PC-3 (cell line): ENCODE measurements at places on chromosomes 7 and 10. TPM values are rescaled to one million over a fixed set of nuclear protein-coding genes. Genes with fewer than 3 reads are reported as not detected.

Gene ANXA8L1
- not detected in 2 replicates for total RNA-seq

Gene PVRIG
- total RNA-seq: not detected in 2 replicates

Gene TMEM273
- total RNA-seq: not detected in 2 replicates

Gene ZNHIT1
- total RNA-seq: 161 and 188 TPM in 2 replicates

Gene OGDHL
- 2.0 and 2.6 TPM in 2 replicates for total RNA-seq

Gene MMD2
- total RNA-seq: not detected in 2 replicates

Gene PRR15
- total RNA-seq: 23.4 and 26.6 TPM in 2 replicates

Gene COA1
- 65.8 and 82.0 TPM in 2 replicates for total RNA-seq

Gene ATOH7
- 1.1 TPM in 1 of 2 replicates, not detected in the other for total RNA-seq

DNA sequence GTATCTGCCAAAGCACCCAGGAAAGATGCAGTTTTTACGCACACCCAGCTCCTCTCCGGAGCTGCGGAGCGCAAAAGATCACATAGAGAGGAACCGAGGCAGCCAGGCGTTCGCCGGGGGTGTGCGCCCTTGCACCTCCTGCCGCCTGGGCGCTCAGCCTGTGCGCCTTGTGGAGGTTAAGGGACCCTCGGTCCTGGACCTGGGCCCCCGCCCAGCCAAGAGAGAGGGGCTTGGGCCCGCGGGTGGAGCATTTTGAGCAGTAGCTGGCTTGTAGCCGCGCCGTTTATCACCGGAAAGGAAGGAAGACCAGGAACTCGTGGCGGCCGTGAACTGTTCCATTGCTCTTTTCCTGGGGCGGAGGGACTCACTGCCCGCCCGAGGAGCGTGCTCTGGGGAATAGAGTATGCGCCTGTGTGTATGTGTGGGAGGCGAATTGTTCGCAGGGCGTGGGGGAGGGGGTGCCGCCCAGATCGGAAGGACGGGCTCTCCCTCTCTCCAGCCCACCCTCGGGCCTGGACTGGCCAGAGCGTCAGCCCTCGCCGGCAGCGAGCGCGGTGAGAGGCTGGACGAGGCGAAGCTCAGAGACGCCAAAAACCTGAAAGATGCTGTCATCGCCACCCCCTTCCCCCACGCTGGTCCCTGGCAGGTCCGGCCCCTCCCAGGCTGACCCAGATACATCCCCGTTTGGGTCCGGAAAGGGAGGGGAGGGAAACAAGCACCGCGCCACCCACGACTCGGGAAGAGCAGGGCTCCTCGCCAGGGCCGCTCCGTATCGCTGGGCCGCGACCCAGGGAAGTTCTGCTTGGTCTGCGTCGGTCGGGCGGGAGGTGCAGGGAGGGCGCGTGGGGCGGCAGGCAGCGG lies 1.2 kb upstream of the WNT2 start:
- peak; percentile 4 for DNase-seq

DNA sequence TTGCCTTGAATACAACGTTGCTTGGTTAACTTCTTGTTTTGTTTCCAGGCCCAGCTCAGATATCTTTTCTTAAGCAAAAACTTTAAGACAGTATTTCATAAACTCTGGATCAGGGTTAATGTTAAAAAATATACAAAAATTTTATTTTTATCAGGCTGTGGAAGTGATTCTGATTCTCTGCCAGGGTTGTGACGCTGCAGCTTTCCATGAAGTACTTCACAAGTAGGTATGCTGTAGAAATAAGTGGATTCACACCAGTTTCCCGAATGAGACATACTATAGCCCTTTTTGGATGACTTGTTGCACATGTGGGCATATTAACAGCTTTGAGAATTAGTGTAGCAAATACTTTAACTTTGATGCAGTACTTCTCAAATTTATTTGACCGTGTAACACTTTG lies 70.1 kb downstream of the CDK14 start:
- no peak for DNase-seq

DNA sequence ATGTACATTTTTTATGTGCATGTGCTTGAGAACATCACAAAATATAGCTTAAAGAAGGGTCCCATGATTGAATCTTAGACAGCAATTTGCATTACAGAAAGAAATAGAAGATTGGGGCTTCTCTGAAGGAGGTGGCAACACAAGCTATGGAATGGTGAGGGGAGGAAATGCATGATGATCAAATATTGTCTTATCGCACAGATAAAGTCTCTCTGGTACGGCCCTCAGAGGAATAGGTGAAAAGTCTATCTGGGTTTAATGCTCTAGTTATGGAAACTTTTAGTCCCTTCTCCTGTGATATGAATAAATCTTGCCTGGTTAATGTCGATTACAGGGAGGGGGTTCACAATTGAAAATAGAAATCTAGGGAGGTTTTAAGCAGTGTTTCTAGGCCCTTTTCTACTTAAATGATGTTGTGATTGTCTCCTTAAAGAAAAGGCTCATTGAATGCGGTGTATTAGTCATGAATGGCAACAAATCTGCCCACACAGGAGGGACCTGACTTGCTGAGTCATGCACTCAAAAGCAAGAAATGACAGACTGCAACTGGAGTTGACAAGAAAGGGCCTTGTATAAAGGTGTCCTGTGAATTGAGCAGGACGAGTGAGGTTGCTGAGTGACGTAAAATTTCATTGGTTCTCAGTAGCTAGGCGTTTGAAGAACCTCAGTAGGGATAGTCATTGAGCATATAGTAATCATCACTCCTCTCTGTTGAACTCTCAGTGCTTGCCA lies 133.4 kb upstream of the CSTF2T start:
- peak; percentile 100 for DNase-seq

DNA sequence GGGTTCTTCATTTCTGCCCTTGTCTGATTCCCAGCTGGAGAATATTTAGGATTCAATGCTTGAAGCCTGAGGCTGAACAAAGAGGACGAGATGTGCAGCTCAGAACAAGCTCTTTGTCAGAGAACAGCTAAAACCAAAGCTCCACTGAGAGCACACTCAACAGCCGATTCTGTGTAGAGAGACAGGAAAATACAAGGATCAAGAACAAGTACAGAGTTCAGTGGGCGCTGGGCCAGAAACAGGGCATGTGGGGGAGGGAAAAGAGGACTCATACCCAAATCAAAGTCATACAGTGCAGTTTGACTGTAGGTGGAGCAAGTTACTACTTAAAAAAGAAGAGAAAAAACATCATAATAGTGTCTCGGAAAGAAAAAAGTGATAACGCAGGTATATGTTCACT lies at the start of gene AGMO:
AGMO (minus strand) TSS at position 181 of the 400 bp plus-strand sequence.
- DNase-seq: peak; percentile 32

- no peak for DNase-seq
Observed at GRCh38 chr10:24007359-24007758, 201.6 kb upstream of the KIAA1217 start.

DNA sequence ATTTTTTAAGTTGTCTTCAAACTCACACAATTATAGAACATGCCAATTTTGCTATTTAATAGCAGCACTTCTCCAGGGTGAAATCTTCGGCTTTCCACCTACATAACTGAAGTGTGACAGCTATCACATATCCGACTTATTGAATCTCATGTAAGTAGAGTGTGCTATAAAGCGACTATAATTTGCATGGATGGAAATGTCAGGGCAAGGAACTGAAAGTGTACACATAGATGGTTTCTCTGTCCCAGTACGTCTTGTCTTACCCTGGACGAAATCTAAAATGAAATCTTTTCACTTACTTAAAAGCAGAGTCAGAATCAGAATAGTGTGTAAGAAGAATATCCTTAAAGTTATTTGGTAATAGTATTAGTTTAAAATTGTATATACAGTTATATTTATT lies 132.3 kb downstream of the THSD7A start:
- no peak for DNase-seq

- DNase-seq: no peak
Observed at GRCh38 chr10:74018241-74018640, 20.3 kb downstream of the VCL start.

GRCh38 chr10:90314718-90315117 lies 543.1 kb downstream of the HTR7 start:
- peak; percentile 59 for DNase-seq

GRCh38 chr10:110431659-110432058 lies 66.0 kb upstream of the DUSP5 start:
- DNase-seq: no peak

DNA sequence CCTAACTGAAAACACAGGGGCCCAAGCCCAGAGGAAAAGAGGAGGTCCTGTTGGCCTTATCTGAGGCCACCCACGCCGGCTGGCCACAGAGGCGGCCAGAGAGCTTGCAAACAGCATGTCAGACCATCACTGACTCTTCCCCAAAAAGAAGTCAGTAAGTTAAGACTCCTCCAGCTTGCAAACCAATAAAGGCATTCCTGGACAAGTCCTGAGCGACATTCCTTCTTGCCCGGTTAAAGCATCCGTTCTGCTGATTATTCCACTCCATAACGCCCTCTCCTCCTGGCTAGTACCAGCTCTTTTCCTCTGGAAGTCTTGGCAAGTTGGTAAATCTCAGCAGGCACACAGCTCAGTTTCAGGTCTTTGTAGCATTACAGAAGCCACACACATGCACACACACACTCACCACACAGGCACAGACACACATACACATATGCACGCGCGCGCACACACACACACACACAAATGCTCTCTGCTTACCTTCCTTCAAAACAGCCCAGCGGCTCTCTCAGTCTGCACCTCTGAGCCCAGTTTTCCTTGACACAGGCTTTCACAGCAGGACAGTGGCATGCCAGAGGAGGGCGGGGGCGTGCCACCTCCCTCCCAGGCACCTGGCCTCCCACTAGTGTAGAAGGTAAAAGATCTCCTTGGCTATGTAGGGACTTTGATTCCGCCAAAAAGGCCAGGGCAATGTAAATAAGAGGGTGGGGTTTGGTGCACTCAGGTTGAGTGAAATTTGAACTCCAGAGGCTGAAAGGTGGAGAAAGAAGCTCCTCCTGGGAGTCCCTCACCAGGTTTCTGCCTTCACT lies 201.4 kb downstream of the TNS3 start:
- peak; percentile 33 for DNase-seq

GRCh38 chr10:46227936-46228562 lies 58.7 kb upstream of the ANTXRL start:
- DNase-seq: no peak

DNA sequence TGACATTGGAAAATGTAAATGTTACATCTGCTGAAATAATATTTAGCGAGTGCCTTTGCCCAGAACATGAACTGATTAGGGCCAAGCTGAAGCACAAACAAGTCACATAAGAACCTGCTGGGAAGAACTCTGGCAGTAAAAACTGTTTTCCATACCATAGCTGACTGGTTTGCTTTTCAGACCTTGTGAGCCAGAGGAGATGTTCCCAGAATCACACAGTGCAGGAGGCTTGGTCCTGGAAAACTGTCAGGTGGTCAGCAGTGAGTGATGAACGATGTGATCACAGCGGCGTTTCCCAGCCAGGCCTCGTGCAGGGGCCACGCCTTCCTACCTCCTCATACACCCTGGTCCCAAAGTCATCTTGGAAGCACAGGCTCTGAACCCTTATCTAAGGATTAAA lies 164.2 kb upstream of the EEPD1 start:
- no peak for DNase-seq

DNA sequence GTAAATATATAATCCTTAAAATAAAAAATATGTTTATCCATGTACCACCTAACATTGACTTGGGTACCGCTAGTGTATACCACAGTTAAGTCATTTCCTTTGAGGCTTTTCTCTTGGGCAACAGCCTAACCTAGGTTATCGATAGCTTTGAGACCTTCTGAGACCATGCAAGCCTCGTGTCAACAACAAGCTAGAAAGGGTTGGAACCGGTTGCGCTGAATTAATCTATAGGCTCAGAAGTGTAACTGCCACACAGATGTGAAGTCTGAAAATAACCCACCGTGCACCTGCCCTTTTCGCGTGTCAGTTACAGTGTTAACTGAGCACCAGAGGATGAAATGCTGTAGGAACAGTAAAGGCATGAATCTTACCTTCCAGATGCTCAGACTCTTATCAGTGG lies 59.8 kb downstream of the ARID5B start:
- DNase-seq: no peak

DNA sequence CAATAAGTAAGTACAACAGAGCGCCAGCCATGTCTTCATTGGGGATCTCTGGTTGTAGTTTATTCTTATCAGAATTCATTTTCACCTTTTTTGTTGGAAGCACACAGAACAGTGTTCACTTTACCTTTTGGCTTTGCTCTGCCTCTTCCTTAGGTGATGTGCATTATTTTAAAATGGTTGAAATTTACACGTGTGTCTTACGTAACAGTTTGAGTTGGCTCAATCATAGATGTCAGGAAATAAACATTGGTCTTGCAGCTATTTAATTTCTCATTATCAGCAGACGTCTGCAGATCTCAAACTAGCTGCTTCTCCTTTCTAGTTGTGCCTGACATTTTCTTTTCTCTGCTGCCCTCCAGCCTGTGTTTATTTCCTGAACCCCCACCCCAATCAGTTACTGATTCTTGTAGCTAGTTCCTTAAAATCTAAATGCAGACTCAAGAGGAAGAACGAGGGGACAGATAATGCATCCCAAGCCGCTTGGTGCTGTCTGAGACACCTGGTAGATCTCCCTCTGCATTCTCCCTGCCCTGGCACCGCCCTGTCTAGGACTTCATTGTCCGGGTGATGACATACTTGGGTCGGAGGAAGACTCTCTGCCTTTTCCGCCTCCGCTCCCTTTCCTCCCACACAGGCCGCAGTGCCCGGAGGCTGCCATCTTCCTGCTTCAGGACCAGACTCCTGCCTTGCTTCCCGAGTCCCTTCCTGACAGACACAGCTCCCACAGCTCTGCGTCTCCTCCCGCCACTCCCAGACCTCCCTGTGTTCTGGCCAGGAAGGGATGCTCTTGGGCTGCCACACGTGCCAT lies 108.2 kb downstream of the ANKRD61 start:
- no peak for DNase-seq

DNA sequence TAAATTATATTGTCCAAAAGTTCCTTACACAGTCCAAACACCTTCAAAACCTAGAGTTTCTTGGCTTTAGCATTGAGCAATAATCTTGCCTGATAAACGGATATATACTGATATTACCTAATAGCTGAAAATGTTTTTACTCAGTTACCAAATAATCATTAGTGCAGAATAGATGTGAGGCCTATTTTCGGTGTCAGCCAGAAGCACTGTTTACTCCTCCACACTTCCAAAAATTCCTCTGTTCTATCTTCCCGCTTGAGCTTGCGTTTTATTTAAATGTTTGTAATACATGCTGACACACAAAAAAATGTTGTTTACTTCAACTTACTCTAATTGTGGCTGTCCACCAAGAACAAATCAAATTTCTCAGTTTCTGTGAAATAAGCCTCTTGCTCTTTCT lies 606.2 kb upstream of the TEX47 start:
- no peak for DNase-seq

DNA sequence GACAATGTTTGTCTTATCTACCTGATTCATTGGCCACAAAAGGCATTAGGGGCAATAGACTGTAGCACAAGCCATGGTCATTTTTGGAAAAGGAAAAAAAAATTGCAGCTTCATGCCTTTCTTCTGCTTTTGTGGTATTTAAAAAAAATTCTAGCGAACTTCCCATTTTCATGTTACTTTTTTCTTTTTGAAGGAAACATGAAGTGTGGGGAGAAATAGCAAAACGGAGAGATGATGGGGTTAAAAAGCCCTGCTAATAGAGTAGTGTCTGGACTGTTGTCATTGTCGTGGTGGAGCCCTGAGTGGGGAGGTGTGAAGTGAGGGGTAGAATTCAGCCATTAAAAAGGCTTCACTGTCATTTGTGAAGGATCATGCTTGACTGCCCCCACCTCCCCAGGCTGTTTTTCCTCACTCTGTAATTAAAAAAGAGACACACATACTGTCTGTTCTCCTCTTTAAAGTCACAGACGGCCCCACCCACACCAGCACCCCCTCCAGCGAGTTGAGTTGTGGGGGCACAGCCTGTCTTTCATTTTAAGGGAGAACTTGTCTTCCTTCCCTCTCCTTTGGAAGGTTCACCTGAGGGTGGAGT lies 272.4 kb downstream of the CREB5 start:
- DNase-seq: no peak
